ENCODE measurements at places on chromosomes 16 and 17. TPM values are rescaled to one million over a fixed set of nuclear protein-coding genes. Genes with fewer than 3 reads are reported as not detected.

The C16orf54 gene
- total RNA-seq, result not detected

The PRR15L gene
- total RNA-seq, result 11.4 TPM

The GLTPD2 gene
- not detected for total RNA-seq

The BAIAP3 gene
- total RNA-seq, result 6.2 TPM

The TMEM88 gene
- total RNA-seq, result 4.2 TPM

The CIBAR2 gene
- total RNA-seq, result not detected

DNA sequence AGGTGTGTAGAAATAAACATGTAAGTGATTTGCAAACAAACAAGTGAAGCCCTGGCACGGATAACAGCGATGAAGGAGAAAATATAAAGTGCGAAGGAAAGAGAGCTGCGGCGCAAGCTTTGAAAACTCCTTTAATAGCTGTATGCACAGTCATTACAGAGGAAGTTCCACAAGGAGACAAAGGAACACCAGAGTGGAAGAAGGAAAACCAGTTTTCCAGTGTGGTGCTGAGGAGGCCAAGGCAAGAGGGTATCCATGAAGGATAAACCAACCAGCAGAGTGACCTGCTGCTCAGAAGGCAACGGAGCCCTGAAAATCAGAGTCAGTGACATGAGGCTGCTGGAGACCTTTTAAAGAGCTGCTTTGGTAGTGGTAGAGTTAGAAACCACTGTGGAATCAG, 24.4 kb downstream of the METTL16 start:
- DNase-seq, result no peak

GRCh38 chr16:53415504-53415903, 18.8 kb upstream of the RBL2 start:
- no peak for DNase-seq

DNA sequence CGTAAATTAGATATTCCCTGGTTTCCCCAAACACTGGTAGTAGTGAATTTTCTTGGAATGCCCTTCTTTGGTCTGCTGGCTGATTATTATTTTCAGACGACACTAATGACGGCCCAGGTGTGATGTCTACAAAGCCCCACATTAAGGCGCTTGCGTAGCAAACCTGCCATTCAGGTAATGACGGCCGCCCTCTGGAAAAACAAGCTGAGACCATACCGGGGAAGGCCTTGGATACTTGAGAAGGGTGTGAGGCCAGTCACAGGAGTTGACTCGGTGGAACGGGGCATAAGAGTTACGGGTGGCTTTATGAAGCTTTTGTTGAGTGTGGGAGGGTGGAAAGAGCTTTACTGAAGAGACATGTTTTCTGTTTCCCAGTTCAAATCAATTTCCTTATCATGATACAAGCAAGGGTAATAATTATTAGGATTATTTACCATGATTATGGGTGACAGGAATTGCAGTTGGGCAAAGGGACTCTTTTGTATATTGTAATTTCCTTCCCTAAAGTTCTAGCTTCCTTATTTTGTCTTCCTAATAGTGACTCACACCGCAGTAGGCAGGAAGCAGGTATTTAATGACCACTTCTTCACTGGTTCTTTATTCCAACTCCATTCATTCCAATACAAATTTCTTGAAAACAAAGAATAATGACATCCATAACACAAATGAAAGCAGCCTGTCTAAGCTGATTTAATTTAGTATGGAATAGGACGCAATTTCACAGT, 24.8 kb downstream of the KRT23 start:
- DNase-seq, result no peak

DNA sequence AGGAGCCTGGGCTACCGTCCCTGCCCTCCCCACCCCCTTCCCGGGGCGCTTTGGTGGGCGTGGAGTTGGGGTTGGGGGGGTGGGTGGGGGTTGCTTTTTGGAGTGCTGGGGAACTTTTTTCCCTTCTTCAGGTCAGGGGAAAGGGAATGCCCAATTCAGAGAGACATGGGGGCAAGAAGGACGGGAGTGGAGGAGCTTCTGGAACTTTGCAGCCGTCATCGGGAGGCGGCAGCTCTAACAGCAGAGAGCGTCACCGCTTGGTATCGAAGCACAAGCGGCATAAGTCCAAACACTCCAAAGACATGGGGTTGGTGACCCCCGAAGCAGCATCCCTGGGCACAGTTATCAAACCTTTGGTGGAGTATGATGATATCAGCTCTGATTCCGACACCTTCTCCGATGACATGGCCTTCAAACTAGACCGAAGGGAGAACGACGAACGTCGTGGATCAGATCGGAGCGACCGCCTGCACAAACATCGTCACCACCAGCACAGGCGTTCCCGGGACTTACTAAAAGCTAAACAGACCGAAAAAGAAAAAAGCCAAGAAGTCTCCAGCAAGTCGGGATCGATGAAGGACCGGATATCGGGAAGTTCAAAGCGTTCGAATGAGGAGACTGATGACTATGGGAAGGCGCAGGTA, 762 bp downstream of the CDK12 start:
- DNase-seq, result peak; percentile 63

DNA sequence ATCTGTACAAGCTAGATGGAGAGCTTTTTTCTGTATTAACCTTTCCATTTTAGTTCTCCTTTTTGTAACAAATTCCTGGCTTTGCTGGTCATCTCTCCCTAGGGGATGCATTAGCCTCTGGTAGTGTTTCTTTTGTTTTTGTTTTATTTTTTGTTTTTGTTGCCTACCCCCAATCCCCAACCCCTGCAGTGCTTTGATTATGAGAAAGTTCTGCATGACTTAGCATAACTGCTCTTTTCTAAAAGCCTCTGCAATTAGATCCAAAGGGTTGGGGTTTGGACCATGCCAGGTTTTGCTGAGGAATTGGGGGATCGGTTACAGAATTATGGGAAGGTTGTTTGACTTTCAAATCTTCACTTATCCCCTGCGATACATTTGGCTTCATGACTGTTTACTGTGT, 98.2 kb downstream of the ADAMTS18 start:
- no peak for DNase-seq

GRCh38 chr16:29899516-29900101, at the start of gene SEZ6L2:
TSS of gene SEZ6L2 (minus strand) at chr16:29899550. CDS start at chr16:29899019, 531 bp downstream.
- peak; percentile 77 for DNase-seq

GRCh38 chr16:89801800-89802199, 14.6 kb downstream of the FANCA start:
- no peak for DNase-seq

GRCh38 chr16:726438-727290, at the start of the genes CCDC78 and HAGHL:
TSS of gene CCDC78 (minus strand) at chr16:726443. CDS start at chr16:726367, 76 bp downstream.
TSS of gene HAGHL (plus strand) at chr16:727106. CDS start at chr16:727510, 404 bp downstream.
- DNase-seq, result no peak

DNA sequence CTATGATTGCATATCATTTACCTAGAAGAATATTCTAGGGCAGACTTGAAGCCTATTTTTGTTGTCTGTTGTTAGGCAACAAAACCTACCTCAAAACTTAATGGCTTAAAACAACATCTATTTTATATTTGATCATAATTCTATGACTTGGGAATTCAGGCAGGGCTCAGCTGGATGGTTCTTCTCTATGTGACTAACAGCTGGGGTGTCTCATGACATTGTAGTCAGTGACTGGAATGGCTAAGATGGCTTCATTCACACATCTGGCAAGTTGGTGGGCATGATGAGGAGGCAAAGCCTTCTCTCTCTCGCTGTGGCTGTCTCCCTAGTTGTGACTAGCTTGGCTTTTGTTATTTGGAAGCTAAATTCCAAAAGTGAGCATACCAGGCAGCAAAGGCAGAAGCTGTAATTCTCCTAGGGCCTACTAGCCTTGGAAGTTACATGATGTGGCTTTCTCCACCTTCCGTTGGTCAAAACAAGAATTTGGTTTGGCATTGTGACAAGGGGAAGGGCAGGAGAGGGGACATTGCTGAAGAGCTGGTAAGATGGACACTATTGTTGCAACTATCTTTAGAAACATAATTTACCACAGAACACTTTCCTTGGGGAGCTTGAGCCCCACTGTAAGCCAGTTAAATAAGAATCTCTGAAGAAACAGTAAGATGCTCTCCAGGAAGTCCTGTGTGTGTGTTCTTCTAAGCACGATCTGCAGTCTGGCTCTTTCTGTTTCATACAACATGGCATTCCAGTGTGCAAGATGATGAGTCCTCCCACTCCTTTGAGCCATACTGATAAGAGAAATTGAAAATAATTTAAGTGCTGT, 39.4 kb downstream of the ZNRF1 start:
- no peak for DNase-seq
